ENCODE measurements at places on chromosomes 2 and 18.

DNA sequence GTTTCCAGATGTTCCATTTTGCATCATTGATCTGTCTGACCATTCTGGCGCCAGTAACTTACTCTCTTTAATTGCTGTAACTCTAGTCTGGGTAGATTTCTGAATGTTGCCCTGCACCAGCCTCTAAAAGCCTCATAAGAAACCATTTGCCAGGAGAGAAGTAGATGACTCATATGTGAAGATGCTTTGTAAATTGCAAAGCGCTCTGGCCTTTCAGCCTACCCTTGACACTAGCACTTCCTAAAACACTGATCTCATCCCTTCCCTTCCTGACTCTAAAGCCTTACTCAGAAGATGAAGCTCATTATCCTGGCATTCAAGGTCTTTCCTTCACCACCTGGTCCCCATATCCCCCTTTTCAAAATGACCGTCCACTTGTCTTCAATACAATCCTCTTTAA is 193.2 kb upstream of the MEX3C start:
- DNase-seq, result no peak

DNA sequence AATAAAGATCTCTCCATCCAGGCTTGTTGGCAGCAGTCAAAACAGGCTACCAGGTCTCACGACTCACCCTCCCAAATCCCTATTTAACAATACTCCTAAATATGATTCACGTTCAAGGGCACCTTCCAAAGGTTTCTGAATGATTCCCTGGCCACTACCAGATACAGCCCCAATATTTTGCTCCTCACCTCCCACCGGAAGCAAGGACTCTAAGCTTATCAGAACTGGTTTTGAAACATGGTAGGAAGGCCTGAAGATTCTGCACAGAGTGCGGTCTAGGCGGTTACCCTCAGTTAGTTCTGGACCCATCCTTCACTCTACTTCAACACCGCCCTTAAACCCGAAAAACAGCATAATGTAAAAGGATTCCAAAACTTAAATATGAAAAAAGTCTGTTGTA is 5.2 kb downstream of the PPP4R1 start:
- no peak for DNase-seq

DNA sequence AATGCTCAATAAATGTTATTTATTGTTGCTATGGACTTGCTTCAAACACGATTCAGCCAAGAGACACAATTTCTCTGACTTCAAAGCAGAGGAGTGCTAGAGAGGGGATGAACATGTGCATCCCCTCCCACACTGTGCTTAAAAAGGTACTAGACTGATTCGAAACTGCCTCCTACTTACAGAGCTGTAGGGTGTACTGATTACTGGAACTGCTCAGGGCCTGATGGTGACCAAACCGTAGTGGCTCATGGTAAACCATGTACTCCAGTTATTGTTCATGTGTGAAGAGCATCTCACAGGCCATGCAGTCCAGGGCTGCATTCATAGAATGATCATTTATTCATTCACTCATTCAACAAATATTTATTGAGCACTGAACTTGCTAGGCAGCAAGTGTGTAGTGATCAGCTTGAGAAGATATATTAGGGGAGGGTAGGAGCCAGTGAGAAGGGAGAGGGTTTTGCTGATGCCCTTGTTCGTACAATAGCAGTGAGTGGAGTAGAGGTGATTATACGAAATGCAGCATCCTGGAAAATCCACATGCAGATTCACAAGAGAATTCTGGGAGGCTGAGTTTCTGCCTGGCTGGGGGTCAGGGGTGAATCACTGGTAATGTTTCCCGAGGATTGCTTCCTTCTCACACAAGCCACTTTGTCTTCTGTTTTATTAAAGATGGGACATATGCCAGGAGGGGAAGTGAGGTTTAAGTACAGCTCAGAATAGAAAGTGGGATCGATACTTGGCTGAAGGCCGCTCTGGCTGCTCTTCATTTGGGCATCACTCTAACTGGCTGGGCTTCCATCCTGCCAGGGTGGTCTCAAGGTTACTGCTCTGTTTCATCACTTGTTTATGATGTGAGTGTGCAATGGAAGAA is 245.4 kb downstream of the RAD51AP2 start:
- no peak for DNase-seq

GRCh38 chr2:191894681-191895147 is 47.8 kb upstream of the CAVIN2 start:
- no peak for DNase-seq

DNA sequence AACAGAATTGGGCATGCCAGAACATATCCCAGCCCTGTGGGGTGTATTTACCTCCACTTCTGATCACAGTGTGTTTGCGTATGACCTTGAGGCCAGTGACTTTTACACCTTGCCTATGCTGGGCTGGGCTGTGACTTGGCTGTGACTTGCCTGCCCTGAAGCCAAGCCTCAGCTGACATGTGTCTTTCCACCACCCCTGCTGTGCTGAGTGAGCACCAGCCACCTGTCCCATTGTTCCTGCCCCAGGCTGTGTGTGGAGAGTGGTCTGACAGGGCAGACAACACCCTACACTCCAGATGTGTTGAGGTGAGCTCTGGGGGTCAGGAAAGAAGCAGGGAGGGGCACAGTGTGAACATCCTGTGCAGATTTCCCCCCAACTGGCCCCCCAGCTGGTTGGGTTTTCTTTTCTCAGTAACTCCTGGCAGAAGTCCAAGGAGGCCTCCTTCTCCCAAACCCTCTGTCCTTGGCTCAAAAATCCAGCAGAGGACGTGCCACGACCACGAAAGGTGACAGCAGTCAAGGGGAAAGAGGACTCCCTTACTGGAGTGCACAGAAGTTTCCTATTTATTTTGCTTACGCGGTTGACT is 5.1 kb upstream of the STEAP3 start:
- peak; percentile 58 for DNase-seq

- DNase-seq, result no peak
Observed at GRCh38 chr2:214451516-214452275, 40.8 kb downstream of the VWC2L start.

- DNase-seq, result no peak
Observed at GRCh38 chr2:126836761-126837679, 61.7 kb upstream of the TEX51 start.

DNA sequence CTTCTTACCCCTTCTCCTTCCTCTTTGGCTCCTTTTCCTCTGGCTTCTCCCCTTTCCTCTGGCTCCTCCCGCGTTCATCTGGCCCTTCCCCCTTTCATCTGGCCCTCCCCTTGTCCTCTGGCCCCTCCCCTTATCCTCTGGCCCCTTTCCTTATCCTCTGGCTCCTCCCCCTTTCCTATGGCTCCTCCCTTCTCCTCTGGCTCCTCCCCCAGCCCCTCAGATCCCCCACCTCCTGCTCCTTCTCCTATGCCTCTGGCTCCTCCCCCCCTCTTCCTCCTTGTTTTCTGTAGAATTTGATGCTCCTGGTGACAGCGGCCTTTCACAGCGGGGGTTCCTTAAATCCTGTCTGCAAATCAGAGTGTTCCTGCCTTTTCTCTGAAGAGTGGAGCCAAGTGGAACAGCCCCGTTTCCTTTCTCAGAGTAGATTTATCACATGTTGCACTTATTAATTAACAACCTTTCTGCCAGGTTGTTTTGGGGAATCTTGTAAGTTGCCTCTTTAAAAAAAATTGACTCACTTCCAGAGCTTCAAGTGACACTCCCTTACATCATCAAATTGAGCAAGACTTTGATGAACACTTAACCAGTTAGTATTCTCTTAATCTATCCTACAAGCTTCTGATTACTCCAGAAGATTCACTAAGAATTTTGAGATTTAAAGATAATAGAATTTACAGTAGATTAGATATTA is 27.9 kb downstream of the FABP1 start:
- no peak for DNase-seq

GRCh38 chr2:198309673-198310280 is 505.4 kb downstream of the PLCL1 start:
- peak; percentile 62 for DNase-seq

GRCh38 chr18:77079954-77080682 is 52.5 kb downstream of the MBP start:
- no peak for DNase-seq

- DNase-seq, result no peak
Observed at GRCh38 chr2:227447606-227448005, 24.4 kb upstream of the AGFG1 start.

GRCh38 chr18:13558124-13558523 is 168.2 kb downstream of the FAM210A start:
- peak; percentile 7 for DNase-seq

DNA sequence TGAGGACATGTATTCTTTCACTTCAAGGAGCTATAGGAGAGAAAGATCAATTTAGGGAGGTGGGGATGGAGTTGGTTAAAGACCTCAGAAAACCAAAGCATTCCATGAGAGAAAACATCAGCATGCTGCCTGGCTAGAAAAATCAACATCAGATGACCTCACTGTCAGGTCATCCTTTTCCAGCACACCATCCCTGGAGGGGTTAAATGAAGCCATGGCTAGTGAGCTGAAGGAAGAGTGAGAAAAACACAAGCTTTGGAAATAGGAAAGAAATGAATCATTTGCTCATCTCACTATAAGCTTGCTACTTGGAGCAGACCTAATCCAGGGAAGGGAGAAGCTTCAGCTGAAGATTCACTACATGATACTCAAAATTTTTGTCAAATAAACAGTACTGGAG is 109.5 kb upstream of the ITGB6 start:
- DNase-seq, result no peak

DNA sequence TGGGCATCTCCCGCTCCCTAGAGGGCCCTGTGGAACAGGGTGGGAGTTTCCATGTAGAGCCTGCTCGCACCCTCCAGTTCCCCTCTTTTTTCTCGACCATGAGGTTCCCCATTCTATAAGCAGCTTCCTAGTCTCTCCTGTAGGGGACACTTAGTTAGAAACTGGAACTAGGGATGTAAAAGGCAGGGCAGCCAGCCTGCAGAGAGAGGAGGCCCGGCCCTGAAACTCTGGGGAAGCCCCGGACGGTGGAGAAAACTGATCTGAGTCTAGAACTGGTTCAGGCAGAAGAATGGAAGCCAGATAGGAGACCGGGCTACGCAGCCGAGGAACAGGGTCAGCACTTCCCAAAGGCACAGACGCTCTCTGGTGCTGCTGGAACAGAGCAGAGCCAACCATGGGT is 51.6 kb upstream of the ATG16L1 start:
- DNase-seq, result no peak

- no peak for DNase-seq
Observed at GRCh38 chr2:98805412-98806171, 74.7 kb upstream of the MGAT4A start.

DNA sequence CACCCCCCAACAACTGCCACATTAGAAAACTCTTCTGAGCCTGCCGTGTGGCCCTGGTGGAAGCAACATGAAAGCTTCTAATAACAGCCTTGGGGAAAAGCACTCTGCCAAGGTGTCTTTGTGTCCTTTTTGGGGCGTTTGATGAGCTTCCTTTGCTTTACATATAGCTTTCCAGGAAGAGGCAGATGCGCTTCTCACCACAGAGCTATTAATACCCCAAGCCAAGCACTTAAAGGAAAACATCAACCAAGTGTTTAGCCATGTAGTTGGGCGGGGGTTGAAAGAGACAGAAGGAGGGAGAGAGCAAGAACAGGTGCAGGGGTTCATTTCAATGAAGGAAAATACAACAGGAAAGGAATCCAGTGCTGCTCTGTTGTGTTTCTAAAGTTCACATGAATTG is 176.1 kb downstream of the VAPA start:
- no peak for DNase-seq

GRCh38 chr2:232926431-232926939 is 56.4 kb downstream of the SNORC start:
- DNase-seq, result no peak

- no peak for DNase-seq
Observed at GRCh38 chr18:46646468-46646867, 10.6 kb downstream of the LOXHD1 start.

DNA sequence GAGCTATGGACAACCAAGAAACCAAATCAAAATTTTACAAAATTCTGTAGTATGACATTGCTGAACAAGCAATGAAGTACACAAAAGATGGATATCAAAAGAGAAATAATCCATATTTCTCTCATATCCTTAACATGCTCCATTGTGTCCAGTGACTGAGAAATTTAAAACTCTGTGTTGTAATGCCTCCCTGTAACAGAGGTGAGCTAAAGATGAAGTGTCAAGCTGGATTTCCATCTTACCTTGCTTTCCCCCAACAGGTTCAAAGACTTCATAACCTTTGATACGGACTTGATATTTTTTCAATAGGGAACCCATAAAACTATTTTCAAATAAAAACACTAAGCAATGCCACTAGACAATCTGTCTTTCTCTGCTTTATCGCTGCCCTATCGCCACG is 95.7 kb upstream of the SERTAD2 start:
- DNase-seq, result no peak

DNA sequence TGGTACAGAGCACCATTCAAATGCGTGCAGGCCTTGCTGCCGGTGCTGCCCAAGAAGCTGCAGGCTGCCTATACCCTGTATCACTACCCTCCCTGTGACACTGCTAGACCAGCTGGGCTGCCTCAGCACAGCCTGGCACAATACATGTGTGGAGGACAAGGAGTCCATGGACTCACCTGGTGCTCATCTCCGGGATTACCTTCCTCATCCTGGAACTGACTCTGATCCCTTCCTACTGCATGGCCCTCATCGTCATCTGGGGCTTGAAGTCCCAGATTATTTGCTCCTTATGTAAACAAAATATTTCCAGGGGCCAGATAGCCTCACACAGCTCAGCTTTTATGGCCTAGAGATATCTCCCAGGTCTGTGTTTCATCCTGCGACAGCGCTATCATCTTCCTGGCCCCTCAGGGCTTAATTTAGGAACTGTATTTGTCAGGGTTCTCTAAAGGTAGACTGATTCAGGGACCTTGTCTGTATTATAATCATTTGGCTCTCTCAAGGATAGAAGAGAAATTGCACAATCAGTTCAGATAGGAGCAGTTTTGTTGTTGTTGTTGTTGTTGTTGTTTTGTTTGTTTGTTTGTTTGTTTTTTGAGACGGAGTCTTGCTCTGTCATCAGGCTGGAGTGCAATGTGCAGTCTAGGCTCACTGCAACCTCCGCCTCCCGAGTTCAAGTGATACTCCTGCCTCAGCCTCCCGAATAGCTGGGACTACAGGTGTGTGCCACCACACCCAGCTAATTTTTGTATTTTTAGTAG is 42.9 kb downstream of the WDR75 start:
- DNase-seq, result no peak

DNA sequence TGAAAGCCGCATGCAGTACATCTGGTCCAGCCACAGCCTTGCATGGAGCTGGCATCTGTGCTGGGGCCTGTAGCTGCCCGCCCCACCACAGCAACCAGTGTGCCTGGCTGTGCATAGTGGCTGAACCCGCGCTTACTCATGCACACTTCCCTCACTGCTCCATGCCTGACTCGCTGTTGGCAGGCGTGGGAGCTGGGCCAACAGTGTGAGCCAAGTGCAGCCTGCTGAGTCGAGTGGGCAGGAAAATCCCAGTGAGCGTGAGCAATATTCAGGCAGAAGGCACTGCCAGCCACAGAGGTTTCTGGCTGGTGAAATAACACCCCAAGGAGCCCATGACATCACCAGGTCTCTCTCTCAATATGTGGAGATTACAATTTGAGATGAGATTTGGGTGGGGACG is 1674.1 kb upstream of the TMEFF2 start:
- no peak for DNase-seq

- no peak for DNase-seq
Observed at GRCh38 chr2:216664593-216665034, 30.7 kb downstream of the IGFBP5 start.

DNA sequence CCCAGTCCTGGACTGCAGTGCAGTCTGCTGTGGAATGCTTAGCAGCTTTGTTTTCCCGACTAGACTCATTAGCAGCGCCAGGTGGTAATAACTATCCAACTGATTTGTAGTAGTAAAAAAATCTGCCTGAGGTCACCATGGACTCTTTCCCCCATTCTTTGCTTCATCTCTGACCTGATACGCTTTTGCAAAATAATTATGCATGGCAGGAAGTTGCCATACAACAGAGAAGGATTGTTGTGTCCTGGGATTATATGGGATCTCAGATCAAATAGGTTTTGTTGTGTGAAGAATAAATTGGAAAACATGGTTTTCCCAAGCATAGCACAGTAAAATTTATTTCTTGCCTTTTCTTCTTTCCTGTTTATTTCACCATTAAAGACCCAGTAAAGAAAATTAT is 72.4 kb upstream of the ATP5MC3 start:
- no peak for DNase-seq

All from LoVo (cell line).